Stimulated activated CD4-positive, alpha-beta T cell treated with anti-CD3 and anti-CD28 coated beads, TNF-alpha, amount 100 ng/mL, for 1 hour (primary cell): ENCODE measurements at places on chromosomes 7 and 10.

DNA sequence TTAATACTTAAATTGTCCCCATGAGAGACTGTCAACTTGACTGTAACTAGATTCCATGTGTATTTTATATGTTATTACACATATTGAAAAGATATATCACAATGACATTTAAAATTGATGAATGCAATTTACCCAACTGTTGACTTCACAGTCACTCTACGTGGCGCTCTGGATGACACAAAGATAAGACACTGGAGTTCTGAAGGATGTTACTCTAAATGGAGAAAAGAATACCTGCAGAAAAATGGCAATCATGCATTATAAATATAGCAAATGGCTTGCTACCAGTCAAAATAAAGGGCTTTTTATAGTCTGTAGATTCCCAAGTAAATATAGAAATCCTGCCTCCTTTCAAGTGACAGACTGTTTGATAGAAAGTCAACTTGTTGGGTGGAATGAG is 143.6 kb upstream of the KLF6 start:
- DNase-seq: no peak

DNA sequence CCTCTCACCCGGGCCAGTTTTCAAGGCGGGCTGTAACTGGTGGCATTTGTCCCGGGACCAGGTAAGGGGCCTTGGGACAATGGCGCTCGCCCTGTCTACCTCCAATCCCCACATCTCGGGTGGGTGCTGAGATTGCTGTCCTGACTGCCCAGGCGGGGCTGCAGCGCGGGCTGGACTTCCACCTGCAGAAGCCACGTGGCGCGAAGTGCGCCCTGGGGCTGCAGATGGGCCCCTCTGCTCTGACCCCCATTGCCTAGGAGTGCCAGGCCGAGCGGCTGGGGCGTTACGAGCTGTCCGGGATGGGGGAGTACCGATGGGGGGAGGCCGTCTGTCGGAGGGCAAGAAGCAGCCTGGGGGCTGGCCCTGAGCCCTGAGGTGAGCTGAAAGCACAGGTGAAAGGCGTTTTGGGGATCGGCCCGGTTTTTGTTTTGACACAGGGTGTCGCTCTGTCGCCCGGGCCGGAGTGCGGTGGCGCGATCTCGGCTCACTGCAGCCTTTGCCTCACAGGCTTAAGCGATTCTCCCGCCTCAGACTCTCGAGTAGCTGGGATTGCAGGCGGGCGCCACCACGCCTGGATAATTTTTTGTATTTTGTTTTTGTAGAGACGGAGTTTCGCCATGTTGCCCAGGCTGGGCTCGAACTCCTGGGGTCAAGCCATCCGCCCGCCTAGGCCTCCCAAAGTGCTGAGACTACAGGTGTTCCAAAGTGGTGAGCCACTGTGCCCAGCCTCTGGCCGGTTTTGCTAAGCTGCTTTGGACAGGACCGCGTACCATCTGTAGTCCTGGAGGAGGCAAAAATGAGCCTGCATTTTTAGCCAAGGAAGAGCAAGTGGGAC is at the start of gene SFXN2:
Gene SFXN2 (plus strand): TSS at position 16 of the 835 bp plus-strand sequence. CDS start 12,001 bp downstream, outside the sequence.
- DNase-seq: peak; percentile 27

DNA sequence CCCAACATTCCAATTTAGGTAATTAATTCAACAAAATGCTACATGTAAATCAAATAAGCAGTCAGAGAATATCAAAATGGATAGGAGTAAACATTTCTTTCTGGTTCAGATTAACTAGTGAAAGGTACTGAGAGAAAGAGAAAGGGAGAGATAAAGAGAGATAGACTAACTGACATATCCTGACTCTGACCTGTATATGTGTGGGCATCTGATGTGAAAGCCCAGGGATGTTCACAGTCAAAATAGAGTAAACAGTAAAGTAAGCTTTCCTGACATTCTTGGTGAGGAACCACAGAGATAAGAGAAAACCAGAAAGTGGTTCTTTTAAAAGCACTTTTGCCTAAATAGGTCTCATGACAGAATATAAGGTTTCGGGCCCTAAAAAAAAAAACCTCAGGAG is 37.5 kb upstream of the ANK3 start:
- no peak for DNase-seq

DNA sequence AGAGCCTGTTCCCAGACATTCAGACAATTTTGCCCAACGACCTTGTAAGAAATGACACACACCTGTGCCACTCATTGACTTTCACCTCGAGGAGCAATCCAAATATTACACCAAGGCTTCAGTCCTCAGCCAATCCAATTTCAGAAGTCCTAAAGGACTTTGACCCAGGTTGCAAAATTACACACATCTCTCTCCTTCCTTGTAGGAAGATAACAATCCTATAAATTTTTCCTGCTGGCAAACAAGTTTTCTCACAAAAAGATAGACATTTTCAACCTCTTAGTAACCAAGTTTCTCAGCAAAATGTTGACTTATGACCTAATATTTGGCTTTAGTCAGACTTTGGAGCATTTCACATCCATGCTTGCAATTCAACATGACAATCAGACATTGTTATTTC is 745.0 kb downstream of the GRID1 start:
- DNase-seq: no peak

DNA sequence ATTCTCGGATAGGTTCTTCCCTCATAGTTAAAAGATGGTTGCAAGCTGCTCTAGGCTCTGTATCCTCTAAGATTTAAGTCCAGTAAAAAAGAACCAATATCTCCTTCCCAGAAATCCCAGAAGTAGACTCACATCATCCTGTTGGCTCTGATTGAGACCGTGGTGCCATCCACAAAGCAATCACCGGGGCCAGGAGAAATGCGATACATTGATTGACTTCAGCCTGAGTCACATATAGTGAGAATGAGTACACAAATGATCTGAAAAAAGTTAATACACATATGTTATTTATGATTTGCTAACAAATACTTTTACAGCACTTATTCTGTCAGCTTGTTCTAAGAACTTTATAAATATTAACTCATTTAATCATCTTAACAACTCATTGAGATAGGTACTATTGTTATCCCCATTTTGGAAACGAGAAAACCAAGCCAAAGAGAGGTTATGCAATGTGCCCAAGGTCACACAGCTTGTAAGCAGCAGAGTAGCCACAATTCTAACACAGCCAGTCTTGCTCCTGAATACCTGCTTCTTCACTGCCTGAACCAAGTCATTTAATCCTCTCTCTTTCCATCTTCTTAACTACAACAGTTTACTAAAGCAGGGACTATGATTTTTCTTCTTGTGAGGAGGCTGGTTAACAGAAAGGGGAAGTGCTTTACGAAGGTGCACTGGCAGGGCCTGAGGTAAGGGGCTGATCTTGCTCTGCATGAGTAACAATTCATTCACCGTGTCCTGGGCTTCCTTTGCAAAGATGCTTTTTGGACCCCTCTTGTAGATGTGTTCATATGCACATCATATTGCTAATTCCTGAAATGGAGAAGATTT is 177.0 kb downstream of the REEP3 start:
- no peak for DNase-seq

DNA sequence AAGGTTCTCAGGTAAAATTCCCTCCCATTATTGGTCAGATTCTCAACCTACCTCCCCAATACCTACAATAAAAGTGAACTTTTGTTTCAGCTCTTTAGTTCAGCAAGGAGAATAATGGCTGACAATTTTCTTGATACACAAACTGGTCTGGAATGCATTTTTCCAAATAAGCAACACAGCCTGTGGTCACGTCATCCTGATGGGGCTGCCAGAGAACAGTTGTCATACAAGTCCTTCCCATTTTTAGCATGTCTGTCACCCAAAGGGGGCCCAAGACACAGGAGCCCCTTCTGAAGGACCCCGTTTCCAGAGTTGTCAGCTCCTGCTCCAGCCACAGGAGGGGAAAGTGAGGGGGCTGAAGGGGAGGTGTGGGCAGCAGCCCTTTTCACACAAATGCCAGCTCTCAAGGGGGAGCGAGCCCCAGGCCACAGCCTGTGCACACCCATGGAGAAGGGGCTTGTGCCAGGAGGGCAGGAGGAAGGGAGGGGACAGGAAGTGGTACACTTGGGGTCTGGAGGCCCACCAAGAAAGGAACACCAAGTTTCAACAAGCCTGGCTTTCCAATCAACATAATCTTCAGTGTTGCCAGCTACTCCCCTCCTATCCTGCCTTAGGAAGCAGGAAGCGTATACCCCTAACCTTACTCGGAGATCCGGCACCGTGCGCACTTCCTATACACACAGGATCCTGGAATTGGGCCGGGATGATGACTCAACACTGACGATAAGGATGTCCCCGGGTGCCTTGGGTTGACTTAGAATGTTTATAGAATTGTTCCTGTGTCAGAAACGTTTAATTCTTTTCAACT is 43.4 kb upstream of the PDLIM1 start:
- no peak for DNase-seq

DNA sequence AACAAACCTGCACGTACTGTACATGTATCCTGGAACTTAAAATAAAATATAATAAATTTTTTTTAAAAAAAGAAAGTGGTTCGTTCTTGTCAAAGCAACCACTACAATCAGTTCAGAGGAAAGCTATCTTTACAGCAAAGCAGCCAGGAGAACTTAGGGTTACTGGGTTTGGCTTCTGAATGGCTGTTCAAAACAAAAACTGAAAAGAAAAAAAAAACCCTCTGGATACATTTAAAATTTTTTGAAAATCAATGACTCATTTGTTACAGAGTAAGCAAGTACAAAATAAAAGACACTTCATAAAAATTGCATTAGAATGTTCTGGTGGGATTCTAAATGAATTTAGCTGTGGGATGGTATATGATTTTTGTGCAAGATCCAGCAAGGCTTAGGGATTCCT is 28.6 kb upstream of the ADD3 start:
- DNase-seq: no peak

DNA sequence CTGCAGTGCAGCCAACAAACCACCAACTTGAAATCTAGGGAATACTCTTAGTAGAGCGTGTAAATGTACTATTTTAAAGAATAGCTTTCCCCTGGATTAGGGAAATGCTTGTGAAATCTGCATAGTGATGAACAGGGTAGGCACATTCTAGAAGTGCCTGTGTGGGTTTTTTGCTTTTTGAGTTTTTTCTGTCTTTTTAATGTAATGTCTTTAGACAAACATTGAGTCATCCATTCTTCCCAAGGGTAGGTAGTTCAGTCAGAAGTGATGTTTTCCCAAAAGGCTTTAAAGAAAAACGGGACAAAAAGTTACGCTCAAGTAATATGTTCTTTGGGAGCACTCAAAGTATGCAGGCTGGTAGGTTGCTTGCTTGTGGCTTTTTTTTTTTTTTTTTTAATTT is 130.0 kb downstream of the AUTS2 start:
- no peak for DNase-seq

DNA sequence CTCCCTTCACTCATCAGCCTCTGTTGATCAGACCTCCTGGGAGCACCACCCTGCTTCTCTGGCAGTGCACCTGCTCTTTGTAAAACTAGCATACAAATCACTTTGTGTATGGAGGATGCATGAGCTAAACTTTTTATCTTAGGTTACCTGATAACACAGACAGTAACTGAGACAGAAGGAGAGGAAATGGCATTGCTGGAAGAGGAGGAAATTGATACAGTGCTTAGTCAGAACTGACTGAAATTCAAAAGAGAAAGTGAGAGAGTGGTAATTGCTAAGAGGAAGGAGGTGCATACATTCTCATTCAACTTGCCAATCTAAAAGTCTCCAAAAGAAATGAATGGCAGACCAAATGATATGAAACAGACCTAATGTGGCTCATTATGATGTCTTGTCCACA is 1120.7 kb downstream of the GATA3 start:
- no peak for DNase-seq
